ENCODE measurements at places on chromosomes 1 and 21.

GRCh38 chr1:157415661-157416060 lies 136.7 kb downstream of the FCRL5 start:
- no peak for DNase-seq

DNA sequence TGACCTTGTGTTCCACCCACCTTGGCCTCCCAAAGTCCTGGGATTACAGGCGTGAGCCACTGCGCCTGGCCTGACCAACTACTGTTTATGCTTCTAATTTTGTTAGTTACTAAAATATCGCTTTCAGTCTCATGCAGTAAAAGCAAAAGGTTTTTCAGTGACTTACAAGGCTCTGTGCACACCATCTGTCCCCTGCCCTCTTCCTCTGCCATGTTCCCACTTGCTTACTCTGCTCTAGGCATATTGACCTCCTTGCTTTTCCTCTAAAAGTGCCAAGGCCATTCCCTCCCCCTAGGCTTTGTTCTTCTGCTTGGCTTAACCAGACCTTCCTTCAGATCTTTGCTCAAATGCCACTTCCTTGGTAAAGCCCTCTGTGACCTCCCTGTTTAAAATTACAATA lies 276.9 kb downstream of the KIF26B start:
- no peak for DNase-seq

GRCh38 chr1:68168545-68169171 lies 63.7 kb downstream of the WLS start:
- DNase-seq = no peak

GRCh38 chr1:43545695-43546387 lies 15.2 kb downstream of the PTPRF start:
- peak; percentile 60 for DNase-seq

DNA sequence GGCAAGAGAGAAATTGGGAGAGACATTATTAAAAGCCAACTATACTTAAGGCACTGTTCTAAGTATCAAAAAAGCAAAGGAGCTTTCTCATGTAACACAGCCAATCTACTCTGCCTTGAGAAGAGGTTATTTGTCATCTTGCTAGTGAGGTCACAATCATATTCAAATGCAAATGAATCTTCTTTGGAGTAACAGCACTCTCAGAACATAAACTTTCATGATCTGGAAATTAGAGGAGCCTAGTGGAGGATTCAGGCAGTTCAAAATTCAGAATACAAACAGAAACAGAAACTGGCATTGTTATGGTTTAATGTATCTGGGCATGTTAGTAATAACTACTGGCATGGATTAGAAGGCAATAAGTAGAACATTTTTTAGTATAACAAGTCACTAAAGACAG lies 57.4 kb downstream of the ARID4B start:
- peak; percentile 57 for DNase-seq

DNA sequence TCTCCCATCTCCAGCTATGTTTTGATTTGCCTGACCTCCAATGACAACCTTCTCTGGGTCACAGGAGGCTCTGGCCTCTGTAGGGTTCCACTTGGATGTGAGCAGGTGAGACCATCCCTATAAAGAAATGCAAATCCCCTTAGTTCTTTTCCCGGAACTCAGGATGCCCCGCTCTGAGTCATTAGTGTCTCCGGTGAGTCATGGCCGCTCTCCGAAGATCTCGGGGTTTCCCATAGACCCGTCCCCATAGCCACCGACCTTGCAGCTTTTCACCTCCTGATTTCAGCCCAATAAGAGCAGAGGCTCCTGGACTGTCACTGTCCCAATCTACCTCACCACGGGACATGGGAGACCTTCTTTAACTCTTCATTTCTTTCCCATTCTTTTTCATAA lies 98.2 kb downstream of the PGBD5 start:
- no peak for DNase-seq

DNA sequence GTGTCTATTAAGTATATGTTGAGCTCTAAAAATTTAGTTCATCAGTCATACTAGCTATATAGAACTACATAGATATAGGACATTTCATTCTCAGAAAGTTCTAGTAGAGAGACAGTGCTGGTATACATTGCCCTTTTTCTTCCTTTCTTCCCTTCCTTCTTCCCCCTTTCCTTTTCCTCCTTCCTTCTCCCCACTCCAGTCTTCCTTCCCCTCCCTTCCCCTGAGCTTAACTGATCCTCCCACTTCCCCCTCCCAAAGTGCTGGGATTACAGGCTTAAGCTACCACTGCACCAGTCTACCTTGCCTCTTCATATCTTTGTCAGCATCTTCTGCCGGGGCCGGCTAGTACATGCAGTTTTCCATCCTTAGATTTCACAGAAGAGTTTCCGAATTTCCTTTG lies 12.1 kb downstream of the THRAP3 start:
- no peak for DNase-seq

GRCh38 chr1:93076268-93076667 lies 2.8 kb upstream of the MTF2 start:
- DNase-seq = no peak

DNA sequence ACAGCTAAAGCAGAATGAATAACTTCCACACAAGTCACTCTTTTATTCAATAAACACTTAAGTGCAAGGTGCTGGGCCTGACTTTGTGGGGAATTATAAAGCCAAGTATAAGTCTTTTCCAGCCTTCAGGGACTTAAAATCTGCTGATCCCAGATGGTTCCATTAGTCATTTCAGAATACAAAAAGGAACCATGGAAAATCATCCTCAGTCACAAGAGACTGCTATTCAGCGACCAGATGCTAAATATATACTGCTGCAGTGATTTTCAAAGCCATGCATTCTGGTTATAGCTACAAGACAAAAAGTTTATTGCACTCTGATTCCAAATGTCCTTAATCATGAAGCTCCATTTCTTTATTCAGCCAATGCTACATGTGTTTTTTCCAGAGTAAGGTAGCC lies 25.7 kb downstream of the GLMN start:
- DNase-seq = no peak

DNA sequence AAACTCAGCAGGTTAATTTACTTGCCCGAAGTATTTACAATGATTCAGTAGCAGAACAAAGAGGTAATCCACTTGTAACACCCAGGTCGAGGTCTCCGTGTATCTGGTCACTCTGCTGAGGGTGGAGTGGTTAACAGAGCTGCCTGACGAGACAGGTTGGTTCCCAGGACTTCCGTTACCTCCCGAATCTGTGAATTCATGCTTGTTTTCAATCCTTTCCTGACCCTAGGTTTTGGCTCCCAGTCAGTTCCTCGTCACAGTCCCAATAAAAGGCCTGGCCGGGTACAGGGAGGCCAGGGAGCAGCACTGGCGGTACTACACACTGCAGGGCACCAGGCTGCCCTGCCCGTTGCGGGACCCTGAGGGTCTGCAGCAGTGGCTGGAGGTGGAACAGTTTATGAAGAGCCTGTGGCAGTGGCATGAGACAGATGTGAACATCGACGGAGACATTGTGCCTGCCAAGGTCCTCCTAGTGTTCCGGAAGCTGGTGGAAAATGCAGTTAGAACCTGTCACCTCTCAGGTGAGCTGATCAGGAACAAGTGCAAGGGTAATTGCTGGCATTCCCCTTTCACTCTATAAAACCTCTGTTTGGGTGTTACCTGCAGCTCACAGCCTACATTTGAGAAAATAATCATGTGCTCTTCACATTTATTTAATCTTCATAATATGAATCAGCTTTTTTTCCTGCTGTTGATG lies 12.8 kb downstream of the MAB21L3 start:
- no peak for DNase-seq

GRCh38 chr1:53460211-53460634 lies 1.0 kb downstream of the DMRTB1 start:
- DNase-seq = no peak

GRCh38 chr1:111565968-111566367 lies 53.6 kb upstream of the RAP1A start:
- DNase-seq = no peak

DNA sequence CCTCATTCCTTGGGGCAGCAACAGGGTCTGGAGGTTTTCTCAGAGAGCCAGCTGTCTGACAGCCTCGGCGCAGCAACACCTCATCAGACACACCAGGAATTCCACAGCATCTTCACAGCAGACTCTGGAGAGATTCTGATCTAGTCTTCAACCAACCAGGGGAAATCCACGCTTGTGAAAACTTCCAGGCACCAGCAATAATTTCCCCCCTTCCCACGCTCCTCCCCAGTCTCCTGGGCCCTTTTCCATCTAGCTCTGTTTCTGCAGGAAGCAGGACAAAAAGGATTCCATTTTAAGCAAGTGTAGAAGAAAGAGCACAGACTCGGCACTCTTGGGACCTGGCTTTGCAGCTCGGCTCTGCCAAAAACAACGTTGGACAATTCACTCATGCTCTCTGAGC lies 44.3 kb upstream of the CAPZB start:
- no peak for DNase-seq

- peak; percentile 78 for DNase-seq
Measured at GRCh38 chr1:109089242-109090015, 1.1 kb upstream of the TMEM167B start.

- DNase-seq = no peak
Measured at GRCh38 chr1:30652152-30652841, 71.1 kb downstream of the MATN1 start.

DNA sequence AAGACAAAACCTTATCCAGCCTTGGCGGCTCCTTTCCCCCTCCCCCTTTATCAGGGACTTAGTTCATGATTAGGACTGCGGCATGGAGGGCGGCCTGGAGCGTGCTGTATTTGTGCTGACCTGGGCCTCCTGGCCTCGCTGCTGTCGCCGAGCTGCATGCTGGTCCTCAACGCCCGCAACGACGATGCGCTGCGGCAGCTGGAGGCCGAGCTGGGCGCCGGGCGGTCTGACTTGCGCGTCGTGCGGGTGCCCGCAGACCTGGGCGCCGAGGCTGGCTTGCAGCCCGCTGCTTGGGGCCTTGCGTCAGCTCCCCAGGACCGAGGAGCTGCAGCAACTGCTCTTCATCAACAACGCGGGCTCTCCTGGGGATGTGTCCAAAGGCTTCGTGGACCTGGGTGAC lies 70.9 kb downstream of the TM2D1 start:
- DNase-seq = no peak

- no peak for DNase-seq
Measured at GRCh38 chr1:219847215-219847855, 81.0 kb downstream of the SLC30A10 start.

DNA sequence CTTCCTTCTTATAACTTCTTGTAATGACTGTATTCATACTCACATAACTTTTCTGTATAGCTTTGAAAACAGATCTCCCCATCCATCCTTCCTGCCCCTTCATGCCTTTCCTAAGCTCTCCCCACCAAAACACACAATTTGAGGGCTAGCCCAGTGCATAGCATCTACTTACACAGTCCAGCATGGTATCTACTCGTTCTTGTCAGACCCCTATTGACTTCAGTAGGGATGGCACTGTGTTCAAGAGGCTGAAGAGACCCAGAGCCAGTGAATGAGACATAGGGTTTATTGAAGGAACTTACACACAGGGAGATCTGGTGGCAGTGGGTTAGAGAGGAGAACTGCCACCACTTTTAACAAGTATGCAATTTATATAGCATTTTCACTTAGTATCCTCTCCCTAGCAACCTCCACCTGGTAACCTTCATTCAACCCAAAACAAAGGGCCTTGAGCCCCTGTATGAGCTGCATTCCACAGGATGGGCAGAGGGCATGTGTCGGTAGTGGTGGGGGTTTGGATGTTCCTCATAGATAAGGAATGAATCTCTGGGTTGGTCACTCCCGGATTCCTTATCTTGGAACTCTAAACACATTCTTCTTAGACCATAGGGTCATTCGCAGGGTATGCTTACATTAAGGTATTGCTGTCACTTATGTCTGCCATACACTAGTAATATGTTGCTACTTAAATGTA lies 64.9 kb upstream of the GNG12 start:
- DNase-seq = no peak

GRCh38 chr1:210746024-210746731 lies 387.8 kb downstream of the KCNH1 start:
- no peak for DNase-seq

DNA sequence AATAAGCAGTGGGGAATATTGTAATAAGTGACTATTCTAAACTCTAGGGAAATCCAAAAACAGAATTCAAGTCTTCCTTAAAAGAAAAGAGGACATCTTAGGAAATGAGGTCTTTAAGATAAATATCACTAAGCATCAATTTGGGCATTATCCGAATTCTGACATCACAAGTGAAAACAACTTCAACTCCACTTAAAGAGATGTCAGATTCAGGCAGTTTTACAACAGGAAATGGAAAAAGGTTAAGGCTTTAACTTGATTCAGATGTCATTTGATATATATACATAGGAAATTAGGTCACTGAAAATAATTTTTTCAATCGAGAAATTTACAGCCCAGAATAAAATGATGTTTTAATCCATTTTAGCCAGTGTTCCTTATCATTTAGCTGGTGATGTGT lies 435.4 kb downstream of the SETD4 start:
- no peak for DNase-seq

DNA sequence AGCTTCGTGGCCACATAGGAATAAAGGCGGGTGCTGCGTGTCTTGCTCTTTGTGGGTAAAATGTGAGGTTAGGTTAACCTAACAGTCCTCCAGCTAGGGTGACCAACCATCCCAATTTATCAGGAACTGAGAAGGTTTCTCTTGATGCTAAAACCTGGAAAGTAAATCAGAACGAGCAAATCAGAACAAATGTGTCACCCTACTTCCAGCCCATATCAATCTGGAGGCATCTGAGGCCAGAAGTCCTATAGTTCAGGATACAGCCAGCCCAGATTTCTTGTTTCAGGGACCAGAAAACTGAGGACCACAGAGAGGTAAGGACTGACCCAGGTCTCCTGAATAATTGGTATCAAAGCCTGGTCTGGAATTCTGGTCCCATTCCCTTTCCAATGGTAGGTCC lies 3.1 kb upstream of the IFFO2 start:
- no peak for DNase-seq

DNA sequence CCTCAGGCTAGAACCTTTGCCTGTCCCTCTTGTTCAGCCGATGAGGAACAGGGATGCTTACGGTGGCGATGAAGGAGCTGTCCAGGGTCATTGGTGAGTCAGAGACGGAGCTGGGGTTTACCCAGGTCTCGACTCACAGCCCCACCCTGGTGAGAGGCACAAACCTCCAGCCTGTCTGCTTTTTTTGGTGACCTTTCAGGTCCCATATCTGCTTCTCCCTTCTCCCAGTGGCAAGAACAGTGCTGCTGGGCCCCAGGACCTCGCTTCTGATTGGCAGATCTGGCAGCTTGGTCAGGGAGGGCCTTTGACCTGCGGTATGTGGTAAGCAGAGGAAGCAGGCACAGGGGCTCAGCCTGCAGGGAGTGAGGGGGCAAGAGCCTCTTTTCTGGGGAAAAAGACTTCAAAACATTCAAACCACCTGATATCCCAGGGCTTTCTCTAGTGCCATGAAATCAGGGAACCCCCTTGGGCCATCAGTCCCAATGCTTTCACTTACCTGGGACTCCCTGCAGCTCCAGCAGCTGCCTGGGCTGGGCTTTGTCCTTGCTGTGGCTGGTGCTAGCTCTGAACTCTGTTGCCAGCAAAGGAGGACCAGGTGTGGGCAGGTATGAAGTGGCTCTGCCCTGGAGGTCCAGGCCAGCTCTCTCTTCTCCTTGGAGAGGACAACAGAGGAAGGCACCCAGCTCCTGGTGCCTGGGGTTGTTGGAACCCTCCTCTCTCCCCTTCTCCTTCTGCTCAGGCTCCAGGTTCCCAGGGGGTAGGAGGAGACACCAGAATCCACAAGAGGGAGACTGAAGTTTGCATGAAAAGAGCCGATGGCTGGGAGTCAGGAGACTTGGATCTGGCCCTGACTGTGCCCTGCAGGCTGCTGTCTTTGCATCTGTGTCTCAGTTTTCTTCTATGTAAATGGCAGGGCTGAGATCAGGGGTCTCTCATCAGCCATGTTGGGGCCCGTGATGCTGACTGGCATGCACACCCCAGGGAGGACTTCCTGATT lies 41.4 kb downstream of the TRIM62 start:
- DNase-seq = no peak

Data from COLO829 (cell line).